ENCODE measurements at places on chromosomes 12 and 14.

DNA sequence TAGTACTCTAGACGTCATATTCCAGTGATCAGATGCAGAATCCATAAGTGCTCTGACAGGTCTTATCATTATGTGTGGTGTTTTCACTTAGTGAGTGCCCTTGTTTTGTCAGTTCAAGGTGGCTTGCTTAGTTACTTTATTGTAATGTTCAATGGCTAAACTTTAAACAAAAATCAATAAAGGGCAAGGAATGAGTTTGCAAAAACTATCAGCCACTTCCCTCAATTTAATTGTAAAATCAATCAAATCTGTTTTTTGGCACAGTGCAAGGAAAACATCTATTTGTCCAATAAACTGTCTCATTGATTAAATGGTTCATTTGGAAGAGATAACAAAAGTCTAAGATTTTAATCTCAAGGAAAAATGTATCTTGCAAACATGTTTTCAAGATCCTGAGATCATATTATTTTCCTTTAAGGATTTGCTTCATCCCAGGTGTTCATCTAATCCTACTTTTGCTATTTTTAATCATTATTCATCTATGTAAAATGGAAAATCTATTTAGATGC lies 59.6 kb upstream of the EEA1 start:
- no peak for DNase-seq

- no peak for DNase-seq
Observed at GRCh38 chr12:92503029-92503931, 199.5 kb upstream of the PLEKHG7 start.

GRCh38 chr12:54870617-54871016 lies 16.3 kb downstream of the MUCL1 start:
- DNase-seq, result no peak

DNA sequence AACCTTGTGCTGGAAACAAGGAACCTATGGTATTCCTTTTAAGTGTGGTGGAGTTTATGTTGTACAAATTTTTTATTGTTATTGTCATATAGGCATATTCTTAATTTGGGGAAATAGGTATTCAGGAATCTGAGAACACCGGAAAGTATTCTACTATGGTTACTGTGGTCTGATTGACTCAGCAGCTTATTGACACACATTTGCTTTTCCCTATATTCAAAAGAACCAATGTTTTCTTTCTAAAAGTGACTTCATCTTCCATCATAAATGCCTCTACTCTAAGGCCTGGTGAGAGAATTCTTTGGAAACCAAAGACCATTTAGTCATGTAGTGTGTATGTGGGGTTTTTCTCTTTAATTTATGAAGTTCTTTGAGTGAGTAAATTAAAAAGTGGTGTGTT lies 474.8 kb downstream of the TMTC2 start:
- DNase-seq, result no peak

- DNase-seq, result no peak
Observed at GRCh38 chr12:102728506-102729242, 188.4 kb downstream of the PAH start.

GRCh38 chr14:38290601-38291188 lies 34.8 kb upstream of the CLEC14A start:
- DNase-seq, result no peak

GRCh38 chr12:113456761-113457160 lies 14.9 kb downstream of the LHX5 start:
- no peak for DNase-seq

- DNase-seq, result no peak
Observed at GRCh38 chr12:59649203-59649602, 53.4 kb downstream of the SLC16A7 start.

GRCh38 chr14:74469548-74470518 lies 23.3 kb downstream of the NPC2 start:
- DNase-seq, result no peak

- no peak for DNase-seq
Observed at GRCh38 chr12:96590970-96591369, 101.6 kb downstream of the CFAP54 start.

Measured in C1 segment of cervical spinal cord (tissue), 14 donors.